Stimulated activated naive CD8-positive, alpha-beta T cell treated with anti-CD3 and anti-CD28 coated beads, Interleukin-15, Interleukin-2, amounts not matched to agents 100 U/mL and 50 U/mL, for 24 hours (primary cell): ENCODE measurements at places on chromosomes 3 and 15.

DNA sequence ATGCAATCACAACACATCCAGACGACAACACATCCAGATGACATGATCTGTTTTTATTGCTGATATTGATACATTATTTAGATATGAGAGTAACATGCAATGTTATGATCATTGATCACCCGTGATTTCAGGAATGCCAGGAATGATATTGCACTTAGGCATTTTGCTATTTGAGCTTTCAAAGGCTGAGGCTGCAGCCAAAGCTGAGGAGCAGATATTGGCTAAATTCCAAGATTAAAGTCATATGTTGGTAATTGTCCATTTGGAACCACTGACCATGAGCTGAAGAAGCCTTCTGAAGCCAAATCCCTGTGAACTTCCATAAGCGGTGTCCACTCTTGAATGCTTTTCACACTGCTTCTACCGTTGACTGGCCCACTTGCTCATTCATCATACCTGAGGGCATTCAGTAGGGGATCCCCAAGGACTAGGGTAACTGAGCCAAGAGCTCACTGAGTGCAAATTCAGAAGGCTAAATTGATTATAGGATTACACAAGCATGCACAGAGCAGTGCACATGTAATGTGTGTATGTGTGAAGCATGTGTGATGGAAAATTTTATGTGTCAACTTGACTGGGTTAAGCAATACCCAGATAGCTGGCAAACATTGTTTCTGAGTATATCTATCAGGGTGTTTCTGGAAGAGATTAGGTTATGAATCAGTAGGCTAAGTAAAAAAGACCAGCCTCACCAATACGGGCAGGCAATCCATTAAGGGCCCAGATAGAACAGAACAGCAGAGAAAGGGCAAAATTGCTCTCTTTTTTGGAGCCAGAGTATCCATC lies 92.1 kb upstream of the PLAAT1 start:
- no peak for DNase-seq

DNA sequence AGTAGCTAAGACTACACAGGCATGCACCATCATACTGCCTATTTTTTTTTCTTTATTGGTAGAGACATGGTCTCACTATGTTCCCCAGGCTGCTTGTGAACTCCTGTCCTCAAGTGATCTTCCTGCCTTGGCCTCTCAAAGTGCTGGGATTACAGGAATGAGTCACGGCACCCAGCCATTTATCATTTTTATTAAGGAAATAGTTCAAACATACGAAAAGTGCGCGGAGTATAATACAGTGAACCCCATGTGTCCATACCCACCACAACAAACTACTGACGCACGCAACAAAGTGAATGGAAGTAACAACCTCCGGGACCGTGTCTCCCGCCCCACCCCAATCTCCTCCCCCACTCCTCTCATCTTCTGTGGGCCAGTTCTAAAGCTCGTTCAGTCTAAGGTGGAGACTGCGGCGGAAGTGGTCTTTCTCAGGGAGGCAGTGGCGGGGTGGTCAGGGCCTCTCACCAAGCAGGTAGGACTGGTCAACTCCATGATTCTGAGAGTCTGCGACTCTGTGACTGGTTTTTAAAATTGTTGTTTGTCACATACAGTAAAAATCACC lies 42.1 kb downstream of the DNAJB8 start:
- no peak for DNase-seq

DNA sequence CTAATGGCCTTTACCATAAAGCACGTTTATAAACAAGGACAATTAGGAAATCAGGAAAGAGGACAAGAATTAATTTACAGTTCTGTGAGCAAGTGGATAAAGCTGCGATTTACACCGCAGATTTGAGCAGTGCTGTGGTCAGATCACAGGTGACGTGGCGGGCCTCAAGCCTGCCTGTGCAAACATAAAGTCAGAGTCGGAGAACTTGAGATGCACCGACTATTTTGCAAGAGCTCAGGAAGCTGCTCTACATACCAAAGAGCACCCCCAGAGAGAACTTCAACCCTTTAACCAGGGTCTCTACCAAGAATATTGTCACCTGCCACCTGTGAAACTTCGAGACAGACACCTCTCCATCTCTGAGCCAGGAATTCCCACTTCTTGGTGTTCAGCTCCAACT lies 35.7 kb downstream of the MECOM start:
- DNase-seq, result no peak

DNA sequence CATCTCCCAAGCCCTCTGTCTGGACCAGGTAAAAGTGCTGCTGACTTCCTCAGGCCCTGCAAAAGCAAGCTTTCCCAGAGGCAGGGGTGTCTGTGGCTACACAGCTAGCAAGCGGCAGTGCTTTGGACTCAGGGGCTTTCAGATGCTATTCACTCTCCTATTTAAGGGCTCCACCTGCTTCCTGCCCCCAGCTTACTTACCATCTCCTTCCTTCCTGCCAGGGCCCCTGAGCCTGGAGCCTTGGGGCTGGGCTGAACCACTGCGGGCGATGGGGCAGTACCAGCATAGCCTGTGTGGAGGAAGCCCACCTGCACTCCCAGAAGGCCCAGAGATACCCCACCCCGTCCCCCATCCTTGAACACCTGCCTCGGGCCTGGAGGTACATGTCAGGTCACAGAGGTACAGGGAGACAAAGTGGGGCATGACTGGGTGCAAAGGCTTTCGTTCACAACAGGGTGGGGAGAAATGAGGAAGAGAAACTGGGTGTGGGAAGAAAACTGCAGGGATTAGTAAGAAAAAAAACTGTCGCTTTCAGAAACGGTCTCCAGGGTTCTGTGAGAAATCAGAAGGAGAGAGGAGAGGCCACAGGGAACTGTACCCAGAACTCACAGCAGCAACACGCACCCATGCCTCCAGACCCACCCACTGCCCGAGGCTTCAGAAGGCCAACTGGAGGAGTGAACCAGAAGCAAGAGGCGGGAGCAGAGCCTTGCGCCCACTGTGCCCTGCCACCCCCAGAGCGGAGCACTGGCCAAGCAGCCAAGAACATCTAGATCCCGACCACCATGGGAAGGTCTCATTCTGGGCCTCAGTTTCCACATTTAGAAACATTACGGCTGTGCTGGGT lies 49.5 kb downstream of the CCDC12 start:
- no peak for DNase-seq

DNA sequence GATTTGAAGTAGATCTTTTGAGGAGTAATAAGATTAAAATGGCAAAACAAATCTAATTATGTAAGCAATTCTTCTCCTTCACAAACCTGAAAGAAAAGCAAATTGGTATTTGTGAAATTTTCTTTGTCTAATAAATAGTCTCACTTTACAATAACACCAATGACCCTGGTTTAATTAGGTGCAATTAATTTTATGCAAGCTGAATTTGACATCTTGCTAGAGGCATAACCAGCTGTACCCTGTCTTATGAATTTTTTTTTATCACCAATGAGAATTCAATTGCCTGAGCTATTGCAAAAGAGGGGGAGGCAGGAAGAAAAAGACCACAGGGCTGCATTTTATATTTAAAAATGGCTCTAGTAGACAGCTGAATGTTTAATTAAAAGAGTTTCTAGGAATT lies 113.5 kb upstream of the IL12A start:
- no peak for DNase-seq

GRCh38 chr15:69140306-69140705 lies 20.1 kb upstream of the GLCE start:
- DNase-seq, result no peak

- no peak for DNase-seq
Observed at GRCh38 chr15:99425657-99426301, 140.0 kb upstream of the MEF2A start.

- DNase-seq, result no peak
Observed at GRCh38 chr15:56098195-56098863, 104.9 kb upstream of the NEDD4 start.

GRCh38 chr3:197889204-197889930 lies 60.6 kb upstream of the RPL35A start:
- DNase-seq, result no peak

DNA sequence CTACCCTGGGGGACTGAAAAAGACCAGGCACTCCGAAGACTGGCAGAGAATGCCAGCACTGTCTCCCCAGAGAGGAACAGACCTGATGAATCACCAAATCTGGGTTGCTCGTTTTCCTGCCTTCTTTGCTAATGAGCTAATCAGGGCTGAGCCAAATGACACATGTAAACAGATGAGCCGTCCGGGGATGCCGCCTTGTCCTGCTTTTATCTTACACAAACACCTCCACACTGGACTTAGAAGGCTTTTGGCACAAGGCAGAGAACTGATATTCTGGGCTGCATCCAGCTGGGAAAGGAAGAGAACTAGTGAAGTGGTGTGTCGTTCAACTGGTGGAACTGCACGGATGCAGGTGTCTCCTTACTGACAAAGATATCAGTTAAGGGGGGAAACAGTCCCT lies 88.1 kb downstream of the MECOM start:
- DNase-seq, result no peak

GRCh38 chr3:45124352-45124751 lies 21.8 kb downstream of the CDCP1 start:
- DNase-seq, result no peak
